ENCODE measurements at places on chromosomes 3 and 15.
A peak's percentile ranks its signal among the peaks of the same experiment; 100 is the strongest.

- no peak overlapping the region for H3K4me3 ChIP-seq
- no peak for DNase-seq
- H3K27ac ChIP-seq: no peak overlapping the region
These were observed 262.0 kb upstream of the UMPS start for GRCh38 chr3:124467980-124468902.

DNA sequence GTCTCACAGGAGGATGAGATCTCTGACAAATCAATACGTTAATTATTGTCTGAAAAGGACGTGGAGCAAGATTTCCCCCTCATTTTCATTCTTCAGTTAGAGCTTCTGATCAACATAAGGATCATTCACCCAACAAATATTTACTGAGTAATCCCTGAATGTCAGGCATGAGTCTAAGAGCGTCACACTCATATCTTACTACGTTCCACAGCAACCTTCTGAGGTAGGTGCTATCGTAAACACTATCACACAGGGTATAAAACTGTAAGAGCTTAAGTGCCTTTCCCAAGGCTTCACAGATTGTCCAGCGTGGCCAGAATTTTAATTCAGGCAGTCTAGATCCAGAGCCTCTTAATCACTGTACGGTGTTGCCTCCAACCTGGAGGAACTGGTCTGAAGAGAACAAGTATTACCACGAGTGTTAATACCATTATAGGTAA is 10.6 kb upstream of the TM4SF1 start:
- H3K36me3 ChIP-seq: no peaks in the 10 kb centered on the region
- peak overlapping the region; percentile 96 for H3K27ac ChIP-seq
- H3K27me3 ChIP-seq: no peaks in the 10 kb centered on the region
- no peak overlapping the region for H3K4me3 ChIP-seq
- no peaks in the 10 kb centered on the region for H3K4me1 ChIP-seq

- peak overlapping the region; percentile 74 for H3K27ac ChIP-seq
- DNase-seq: no peak
- no peaks in the 10 kb centered on the region for H3K36me3 ChIP-seq
- no peaks in the 10 kb centered on the region for H3K4me1 ChIP-seq
These were observed 59.9 kb downstream of the CCNL1 start for GRCh38 chr3:157100096-157100477.

DNA sequence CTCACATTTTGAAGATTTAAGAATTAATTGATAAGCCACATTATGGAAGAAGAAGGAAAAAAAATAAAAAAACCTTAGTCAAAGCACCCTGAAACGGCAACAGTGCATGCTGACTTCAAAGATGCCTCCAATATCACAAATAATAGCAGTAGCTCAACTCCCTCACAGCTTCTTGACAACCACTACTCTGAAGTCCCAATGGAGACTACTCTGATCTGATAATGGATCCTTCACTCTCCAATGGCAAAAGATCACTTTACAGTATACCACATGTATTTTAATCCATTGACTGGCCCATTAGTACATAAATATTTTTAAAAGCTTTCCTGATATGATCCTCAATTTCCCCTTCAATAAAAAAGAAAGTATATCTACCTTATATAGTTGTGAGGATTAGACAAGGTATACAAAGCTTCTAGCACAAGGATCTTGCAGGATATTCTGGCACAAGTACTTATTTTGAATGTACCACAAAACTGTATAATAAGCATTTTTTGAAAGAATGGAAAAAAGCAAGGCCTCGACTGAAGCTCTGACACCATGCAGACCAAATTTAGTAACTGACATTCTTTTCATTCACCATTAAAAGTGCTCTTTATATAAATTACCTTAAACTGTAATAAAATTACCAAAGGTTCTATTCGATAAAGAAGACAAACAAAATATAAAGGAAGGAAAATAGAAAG is 91.9 kb downstream of the PEAK1 start:
- DNase-seq: no peak
- H3K36me3 ChIP-seq: no peaks in the 10 kb centered on the region
- H3K4me1 ChIP-seq: no peaks in the 10 kb centered on the region
- H3K4me3 ChIP-seq: no peak overlapping the region
- H3K27ac ChIP-seq: no peak overlapping the region

GRCh38 chr3:176951586-176952292 is 245.5 kb downstream of the TBL1XR1 start:
- H3K27me3 ChIP-seq: no peaks in the 10 kb centered on the region
- H3K4me1 ChIP-seq: no peaks in the 10 kb centered on the region
- H3K4me3 ChIP-seq: no peak overlapping the region
- DNase-seq: no peak
- no peaks in the 10 kb centered on the region for H3K36me3 ChIP-seq

- H3K4me1 ChIP-seq: no peaks in the 10 kb centered on the region
- no peaks in the 10 kb centered on the region for H3K36me3 ChIP-seq
- peak overlapping the region; percentile 8 for H3K4me3 ChIP-seq
- no peaks in the 10 kb centered on the region for H3K27me3 ChIP-seq
These were observed 528.1 kb downstream of the FOXP1 start for GRCh38 chr3:71055257-71056001.

GRCh38 chr15:62887113-62887570 is 155.4 kb upstream of the TPM1 start:
- H3K27ac ChIP-seq: peak overlapping the region; percentile 80
- H3K36me3 ChIP-seq: no peaks in the 10 kb centered on the region
- H3K27me3 ChIP-seq: no peaks in the 10 kb centered on the region
- DNase-seq: no peak

DNA sequence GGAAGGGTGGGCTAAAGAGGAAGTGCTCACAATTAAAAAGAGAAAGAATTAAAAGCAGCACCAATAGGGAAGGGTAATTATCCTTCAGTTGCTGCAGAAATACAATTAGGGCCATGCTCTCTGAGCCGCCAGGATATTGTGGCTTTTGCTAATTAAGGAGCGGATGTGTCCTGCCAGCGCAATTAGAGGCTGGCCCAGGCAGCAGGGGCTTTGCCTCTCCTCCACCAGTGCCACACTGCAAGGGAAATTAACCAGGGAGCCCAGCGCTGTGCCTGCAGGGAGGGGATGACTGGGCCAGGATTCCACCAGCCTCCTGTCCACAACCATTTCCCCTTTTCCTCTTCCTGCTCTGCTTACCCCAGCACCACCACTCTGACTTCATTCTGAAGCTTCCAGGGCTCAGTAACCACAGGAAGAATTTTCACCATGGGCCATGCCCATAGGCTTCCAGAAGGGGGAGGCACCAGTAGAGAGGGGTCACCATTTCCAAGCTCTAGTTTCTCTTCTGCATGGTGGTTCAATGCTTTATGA is 10.4 kb upstream of the AEN start:
- no peaks in the 10 kb centered on the region for H3K36me3 ChIP-seq
- DNase-seq: no peak
- no peaks in the 10 kb centered on the region for H3K4me1 ChIP-seq
- H3K4me3 ChIP-seq: no peak overlapping the region
- peaks cover 29% of the 10 kb centered on the region for H3K27me3 ChIP-seq
- H3K27ac ChIP-seq: no peak overlapping the region

DNA sequence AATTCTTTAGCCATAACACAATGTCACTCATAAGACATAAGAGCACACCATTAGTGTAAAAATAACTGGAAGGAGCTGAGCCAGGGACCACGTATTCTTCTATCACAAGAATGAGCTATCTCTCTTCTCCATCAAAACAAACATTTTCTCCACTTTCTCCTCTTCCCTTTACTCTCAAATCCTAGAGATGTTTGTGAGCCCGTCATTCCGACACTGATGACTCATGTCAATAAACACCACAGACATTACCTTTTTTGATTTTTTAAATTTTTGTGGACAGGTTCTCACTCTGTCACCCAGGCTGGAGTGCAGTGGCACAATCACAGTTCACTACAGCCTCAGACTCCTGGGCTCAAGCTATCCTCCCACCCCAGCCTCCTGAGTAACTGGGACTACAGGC is 86.6 kb downstream of the MEX3B start:
- H3K27me3 ChIP-seq: no peaks in the 10 kb centered on the region
- no peak overlapping the region for H3K4me3 ChIP-seq
- DNase-seq: no peak
- no peaks in the 10 kb centered on the region for H3K36me3 ChIP-seq
- no peak overlapping the region for H3K27ac ChIP-seq

- H3K36me3 ChIP-seq: no peaks in the 10 kb centered on the region
- no peak for DNase-seq
- no peak overlapping the region for H3K27ac ChIP-seq
These were observed 234.3 kb downstream of the GAP43 start for GRCh38 chr3:115857518-115858136.

- H3K27me3 ChIP-seq: no peaks in the 10 kb centered on the region
- H3K4me1 ChIP-seq: no peaks in the 10 kb centered on the region
- no peaks in the 10 kb centered on the region for H3K36me3 ChIP-seq
- no peak overlapping the region for H3K27ac ChIP-seq
- DNase-seq: no peak
- no peak overlapping the region for H3K4me3 ChIP-seq
These were observed 39.9 kb downstream of the LEO1 start for GRCh38 chr15:51931638-51932037.

GRCh38 chr3:69020424-69020823 is 6.9 kb upstream of the EOGT start:
- no peaks in the 10 kb centered on the region for H3K4me1 ChIP-seq
- no peak for DNase-seq
- H3K36me3 ChIP-seq: peaks cover 8% of the 10 kb centered on the region
- H3K27me3 ChIP-seq: no peaks in the 10 kb centered on the region
- no peak overlapping the region for H3K4me3 ChIP-seq
- no peak overlapping the region for H3K27ac ChIP-seq

DNA sequence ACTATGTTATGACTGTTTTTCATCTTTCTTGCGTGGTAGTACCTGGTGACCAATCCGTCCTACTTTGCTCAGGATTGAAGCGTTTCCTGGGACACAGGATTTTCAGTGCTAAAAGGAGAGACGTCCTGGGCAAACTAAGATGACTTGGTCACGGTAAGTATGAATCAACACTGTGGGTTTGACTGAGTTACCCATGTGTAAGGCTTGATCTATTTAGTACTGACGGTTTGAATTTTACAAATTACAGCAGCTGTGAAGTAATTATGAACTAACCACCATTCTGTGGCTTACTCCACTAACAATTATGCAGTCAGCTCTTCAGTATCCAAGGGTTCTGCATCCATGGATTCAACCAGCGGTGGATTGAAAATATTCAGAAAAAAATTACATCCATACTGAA is 172.9 kb upstream of the FEZF2 start:
- no peaks in the 10 kb centered on the region for H3K36me3 ChIP-seq
- H3K4me3 ChIP-seq: no peak overlapping the region
- no peaks in the 10 kb centered on the region for H3K27me3 ChIP-seq
- no peak for DNase-seq

GRCh38 chr3:179476215-179476614 is 24.9 kb upstream of the GNB4 start:
- no peaks in the 10 kb centered on the region for H3K36me3 ChIP-seq
- no peaks in the 10 kb centered on the region for H3K4me1 ChIP-seq
- no peaks in the 10 kb centered on the region for H3K27me3 ChIP-seq
- H3K27ac ChIP-seq: no peak overlapping the region
